ENCODE measurements at places on chromosomes 3 and 15.

GRCh38 chr3:149080011-149080698 lies 6.2 kb downstream of the HLTF start:
- no peak for DNase-seq

GRCh38 chr3:195087328-195087727 lies 183.6 kb downstream of the XXYLT1 start:
- DNase-seq, result no peak

DNA sequence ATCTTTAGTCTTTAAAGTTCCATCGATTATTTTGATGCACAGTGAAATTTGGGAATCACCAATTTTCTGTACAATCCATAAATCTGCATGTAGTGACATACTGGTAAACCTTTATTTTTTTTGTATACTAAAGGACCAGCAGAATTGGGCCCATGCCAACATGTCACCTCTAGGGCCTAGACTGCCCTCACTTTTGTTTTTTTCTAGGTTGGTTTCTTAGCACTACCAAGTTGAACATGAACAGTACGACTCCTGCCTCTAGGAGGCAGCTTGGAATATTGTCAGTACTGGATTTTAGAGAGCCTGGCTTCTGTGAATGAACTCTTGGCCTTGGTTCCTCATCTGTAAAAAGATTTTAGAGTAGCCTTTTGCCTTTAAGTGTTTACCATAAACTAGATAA lies 32.3 kb downstream of the NKIRAS1 start:
- no peak for DNase-seq

GRCh38 chr3:152127058-152127457 lies 141.7 kb upstream of the MBNL1 start:
- DNase-seq, result no peak

DNA sequence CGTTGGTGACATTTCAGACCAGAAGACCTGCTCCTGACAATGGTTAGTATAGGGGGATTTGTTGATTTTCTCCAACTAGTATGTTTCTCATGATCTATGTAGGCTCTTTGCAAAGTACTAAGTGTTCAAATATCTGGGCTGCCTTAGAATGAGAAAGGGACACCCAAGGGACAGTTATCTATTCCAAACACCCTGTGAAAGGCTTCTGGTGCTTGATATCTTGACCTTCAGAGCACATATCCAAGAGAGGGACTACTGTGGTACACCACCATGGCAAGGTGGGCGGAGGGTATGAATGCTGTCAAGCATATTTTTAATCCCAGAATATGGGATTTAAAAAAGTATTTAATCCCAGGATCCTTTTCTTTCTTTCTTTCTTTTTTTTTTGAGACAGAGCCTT lies 1.1 kb downstream of the FANCD2OS start:
- DNase-seq, result no peak

DNA sequence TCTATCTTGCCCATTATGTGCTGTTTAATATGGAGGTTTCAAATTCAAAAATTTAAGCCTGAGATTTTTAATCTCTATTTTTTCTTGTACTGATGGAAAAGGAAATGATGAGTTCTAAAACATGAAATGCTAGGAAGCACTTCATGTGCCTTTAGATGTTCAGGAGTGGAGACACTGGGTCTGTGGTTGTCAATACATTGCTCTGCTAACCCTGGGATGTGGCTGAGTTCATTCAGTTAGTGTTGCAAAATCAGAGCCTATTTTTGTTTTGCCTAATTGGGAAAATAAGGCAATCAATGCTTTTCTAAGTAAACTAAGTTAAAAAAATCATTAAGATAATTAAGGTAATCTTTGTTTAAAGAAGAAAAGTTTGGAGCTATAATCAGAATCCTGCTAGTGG lies 83.1 kb downstream of the DIPK2A start:
- no peak for DNase-seq

DNA sequence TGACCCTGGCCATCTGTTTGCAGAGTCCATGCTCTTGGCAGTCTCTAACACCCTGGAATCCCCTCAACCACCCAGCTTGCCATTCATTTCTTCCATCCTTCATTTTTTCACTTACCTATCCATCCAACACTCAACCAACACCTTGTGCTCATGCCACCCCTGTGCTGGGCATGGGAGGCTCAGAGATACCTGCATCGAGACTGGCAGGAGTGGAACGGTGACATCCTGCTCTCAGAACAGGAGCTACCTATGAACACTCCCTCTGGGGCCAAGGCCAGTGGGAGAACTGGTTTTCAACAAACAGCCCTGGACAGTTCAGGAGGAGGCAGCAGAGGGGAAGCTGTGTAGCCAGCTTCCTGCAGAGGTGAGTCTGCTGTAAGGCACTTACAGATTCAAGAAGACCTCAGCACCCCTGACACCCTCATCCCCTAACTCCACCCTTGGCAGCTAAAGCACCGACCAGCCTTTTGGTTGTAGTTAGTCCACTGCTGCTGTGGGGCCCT lies 19.5 kb upstream of the ATP2B2 start:
- DNase-seq, result no peak

- DNase-seq, result no peak
These were observed 9.9 kb downstream of the GOLGA6L2 start for GRCh38 chr15:23437146-23437545.

- DNase-seq, result no peak
These were observed 293.3 kb downstream of the MEX3B start for GRCh38 chr15:81752546-81752942.

DNA sequence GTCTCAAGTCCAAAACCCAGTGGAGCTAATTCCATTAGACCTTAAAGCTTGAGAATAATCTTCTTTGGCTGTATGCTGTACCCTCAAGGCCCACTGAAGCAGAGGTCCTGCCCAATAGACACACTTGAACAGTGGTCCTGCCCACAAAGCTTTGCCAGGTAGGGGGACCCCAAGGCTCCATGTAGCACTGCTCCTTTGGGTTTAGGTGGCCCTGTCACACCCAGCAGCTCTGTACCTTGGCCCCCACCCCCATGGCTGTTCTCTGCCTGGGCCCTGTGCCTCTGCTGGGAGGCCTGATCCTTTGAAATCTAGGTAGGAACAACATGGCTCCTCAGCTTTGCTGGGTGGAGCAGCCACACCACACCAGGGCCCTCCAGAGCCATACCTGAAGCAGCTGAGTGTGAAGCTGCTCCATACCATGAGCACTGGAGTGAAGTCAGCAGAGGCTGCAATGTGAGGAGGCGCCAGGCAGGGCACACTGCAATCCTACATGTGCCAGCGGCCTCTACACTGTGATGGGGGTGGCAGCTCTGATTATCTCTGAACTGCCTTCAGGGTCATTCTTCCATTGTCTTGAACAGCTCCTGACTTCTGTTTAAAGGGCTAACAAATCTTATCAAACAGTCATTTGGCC lies 188.0 kb upstream of the CCDC54 start:
- no peak for DNase-seq

DNA sequence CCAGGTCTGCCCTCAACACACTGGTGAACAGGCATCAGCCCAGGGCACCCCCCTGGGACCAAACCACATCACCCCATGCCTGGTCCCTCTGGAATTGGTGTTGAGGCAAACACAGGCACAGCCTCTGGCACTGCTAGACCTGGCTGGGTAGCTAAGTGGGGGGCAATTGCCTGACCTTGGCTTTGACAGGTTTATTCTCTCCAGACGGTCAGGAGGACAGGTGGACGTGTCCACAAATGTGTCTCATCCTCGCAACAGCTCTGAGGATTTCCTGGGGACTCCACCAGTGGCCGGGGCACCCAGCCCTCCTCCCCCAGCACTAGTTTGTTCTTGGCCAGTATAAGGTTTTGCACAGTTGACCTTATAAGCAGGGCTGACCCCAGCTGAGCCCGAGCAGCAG lies 31.3 kb downstream of the TKT start:
- DNase-seq, result no peak

- DNase-seq, result no peak
These were observed 127.3 kb upstream of the MRPL3 start for GRCh38 chr3:131630097-131630496.

DNA sequence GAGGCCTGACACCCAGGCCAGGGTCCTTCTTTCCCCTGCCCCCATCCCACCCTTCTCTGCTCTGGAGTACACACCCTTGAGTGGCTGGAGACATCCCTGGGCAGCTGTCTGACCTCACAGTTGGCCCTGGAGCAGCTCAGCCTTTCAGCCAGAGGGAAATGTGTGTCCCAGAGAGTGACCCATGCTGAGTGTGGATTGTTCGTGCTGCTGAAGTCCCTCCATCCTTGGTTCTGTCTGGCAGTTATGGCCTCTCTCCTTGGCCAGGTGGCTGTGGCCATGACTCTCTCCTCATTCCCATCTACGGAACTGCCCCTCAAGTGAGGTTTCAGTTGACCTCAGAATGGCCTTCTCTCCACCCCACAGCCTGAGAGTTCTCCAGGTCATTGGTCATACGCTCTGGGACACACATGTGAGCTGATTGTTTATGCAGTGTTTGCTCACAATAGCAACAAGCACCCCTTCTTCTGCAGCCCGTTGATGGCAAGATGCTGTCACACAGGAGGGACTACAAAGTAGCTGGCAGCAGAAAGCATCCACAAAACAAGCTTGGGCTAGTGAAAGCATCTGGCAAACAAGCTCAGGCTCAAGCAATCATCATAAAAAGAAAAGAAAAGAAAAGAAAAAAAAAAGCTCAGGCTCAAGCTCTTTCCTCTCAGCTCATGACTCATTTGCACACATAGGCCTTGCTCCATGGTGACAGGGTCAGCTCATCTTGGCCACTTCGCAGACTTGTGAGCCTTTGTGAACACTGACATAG lies 55.3 kb upstream of the ITGA11 start:
- no peak for DNase-seq

- no peak for DNase-seq
These were observed 83.1 kb downstream of the RETNLB start for GRCh38 chr3:108673988-108674661.

GRCh38 chr15:79682851-79683288 lies 213.9 kb downstream of the MTHFS start:
- DNase-seq, result no peak

DNA sequence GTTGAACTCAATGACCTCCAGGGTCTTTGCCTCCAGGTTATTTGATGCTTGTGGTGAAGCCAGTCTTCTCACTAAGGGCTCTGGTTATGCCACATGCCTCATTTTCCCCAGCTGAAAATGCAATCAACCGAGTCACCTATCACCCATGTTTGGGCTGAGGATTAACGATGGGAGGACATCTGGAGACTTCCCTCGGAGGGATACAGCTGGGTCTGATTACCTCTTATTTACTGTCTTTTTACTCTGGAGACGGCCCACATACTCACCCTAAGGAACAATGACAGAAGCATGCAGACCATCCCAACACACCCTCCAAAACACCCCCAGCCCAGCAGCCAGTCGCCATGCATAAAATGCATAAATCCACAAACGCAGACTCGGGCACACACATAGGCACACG lies 187.4 kb downstream of the OPA1 start:
- DNase-seq, result no peak

DNA sequence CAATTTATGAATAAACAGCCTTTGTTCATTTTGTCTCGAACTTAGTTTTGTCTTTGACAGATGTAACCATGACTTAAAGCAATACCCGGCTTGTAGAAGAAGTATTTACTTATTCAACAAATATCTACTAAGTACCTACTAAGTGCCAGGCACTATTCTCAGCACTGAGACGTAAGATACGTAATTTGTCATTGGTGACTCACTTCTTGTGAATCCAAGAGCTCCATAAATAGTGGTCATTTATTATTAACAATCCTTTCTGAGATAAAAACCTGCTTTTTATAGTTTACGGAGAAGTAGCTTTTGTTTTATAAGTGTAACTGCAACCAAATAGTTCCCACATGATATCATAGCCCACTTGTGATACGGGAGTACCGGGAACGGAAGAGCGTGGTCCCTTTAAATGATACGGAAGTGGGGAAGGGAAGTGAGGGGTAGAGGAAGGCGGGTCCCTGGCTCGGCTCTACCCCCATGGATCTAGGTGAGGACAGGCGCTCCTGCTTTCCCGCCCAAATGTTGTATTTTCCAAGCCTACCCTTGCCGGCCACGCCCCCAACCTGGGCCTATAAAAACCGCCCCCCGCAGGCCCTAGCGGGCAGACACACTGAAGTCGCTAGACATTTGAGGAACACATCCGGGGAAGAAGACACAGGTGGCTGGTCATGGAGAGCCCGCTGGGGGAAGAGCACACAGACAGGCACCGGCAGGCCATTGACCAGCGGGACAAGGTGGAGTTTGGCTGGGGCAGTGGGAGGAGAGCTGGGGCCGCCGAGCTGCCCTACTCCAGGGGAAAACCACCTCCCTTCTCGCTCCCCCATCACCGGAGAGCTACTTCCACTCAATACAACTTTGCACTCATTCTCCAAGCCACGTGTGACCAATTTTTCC lies at the start of gene SAMMSON:
Gene SAMMSON (plus strand): TSS at position 594 of the 888 bp plus-strand sequence.
- no peak for DNase-seq

DNA sequence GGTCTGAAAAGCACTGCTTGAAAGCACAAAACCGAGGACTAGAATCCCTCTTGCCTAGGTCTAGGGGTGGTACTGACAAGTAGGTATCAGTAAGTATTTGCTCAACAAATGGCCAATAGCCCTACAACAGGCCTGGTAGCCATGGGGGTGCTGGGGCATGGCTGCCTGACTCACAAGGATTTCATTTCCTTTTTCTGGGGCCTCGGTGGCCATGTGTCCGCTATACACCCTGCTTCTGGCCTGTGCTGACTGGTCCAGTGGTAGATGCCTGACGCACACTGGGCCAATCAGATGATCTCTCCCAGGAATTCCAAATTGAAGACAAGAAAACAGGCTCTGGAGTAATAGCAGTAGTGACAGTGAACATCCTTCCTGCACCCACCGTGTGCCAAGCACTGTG lies 29.4 kb downstream of the MELTF start:
- DNase-seq, result no peak

DNA sequence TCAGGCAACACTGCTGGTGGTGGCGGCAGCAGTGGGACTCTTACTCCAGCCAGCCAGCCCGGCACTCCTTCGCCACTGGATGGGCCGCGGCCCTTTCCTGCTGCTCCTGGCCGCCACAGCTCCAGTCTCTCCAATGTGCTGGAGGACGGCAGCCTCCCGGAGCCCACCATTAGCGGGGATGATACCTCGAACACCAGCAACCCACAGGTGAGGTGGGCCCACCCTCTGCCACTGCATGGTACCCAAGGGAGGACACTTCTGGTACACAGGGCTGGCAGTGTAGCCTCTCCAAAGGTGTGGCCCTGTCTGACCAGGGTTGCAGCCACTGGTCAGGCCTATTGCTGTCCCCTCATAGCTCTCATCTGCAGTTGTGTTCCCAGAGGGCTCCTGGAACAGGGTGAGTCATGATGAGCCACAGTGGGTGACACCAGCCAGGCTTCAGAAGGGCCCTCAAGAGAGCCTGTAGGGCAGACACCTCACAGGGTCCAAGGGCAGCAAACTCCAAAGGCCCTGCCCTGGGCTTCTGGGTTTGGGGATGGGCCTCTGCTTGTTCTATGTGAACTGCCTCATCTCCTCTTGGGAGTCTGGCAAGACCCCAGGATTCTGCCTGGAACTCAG lies 20.8 kb downstream of the NBEAL2 start:
- DNase-seq, result no peak

DNA sequence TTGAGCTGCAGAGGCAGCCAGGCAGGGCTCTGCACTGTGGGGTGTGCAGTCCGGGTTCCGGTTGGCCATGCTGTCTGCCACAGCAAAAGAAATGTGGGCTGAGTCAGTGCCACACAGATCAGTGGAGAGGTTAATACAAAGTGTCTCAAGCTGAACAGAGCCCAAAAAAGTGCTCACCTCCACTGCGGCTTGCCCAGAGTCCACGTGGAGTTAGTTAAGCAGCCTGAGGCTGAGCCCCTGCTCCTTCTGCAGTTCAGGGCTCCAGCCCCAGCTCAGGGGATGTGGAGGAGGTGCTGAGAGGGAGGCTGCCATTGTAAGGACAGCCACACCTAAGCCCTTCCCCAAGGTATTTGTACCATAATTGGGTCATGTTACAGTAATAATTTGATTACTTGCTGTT lies 85.3 kb downstream of the LRRK1 start:
- DNase-seq, result no peak

Data from activated CD4-positive, CD25-positive, alpha-beta regulatory T cell (primary cell).